ENCODE measurements at places on chromosomes 1 and 21.

- no peak for DNase-seq
Measured at GRCh38 chr1:23537296-23537973, 6.4 kb upstream of the E2F2 start.

DNA sequence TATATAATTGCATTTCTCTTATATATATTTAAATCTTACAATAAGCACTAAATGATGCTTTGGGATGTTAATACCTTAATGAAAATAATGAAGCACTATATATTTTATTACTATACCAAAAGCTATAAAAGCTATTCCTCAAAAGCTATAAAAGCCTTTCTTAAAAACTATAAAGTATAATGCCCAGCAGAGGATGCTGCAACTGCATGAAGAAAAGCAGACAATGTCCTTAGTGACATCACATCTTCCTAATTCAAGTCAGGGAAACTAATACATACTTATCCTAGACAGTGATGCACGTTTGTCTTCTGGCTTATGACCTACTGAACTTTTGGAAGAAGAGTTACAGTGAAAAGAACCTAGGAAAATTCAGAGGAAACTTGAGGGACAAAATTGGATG, 13.6 kb upstream of the C1orf185 start:
- DNase-seq: no peak

- DNase-seq: no peak
Measured at GRCh38 chr1:13642306-13643004, 57.5 kb upstream of the PRDM2 start.

DNA sequence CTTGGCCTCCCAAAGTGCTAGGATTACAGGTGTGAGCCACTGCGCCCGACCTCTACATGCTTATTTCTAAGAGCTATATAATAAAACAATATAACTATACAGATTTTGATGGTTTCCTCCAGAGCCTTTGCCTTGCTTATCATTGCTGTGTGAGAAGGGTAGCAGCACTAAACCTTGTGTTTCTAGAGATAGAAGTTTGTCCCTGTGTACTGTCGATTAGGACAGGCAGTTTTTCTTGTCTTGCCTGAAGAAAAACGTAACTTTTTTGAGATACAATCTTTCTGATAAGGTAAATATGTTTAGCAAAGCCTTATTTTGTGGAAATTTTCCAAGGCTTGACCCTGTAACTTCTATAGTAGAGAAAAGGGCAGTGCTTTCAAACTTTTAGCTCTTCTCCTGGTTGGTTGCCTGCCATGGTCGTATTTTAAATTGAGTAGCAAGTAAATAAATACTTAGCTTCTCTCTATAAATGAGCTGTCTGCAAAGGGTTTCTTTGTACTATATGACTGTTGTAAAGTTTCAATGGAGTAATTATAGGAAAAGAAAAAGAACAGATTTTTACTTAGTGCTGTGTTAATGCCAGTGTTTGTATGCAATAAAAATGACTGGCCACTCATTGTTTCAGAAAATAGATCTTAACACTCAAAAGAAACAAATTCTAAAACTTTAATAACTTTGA, 86.4 kb upstream of the CACYBP start:
- DNase-seq: no peak

GRCh38 chr1:77762072-77762476, 2.4 kb upstream of the USP33 start:
- DNase-seq: no peak

DNA sequence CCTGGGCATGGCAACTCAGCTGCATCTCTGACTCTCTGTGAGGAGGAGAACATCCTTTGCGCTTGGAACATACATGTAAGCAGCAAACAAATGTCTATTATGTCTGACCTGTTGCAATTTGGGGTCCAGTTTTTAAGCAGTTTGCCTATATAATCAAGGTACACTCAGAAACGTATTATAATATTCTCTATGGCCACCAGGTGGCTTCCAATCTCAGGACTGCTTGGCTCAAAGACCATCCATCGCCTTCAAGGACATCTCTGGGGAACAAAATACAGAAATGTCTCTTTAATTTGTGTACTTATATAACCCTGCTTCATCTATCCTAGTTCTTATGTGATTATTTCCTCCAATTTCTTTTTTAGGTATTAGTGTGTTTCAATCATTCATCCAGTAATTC, 227.2 kb downstream of the OLFM3 start:
- no peak for DNase-seq

DNA sequence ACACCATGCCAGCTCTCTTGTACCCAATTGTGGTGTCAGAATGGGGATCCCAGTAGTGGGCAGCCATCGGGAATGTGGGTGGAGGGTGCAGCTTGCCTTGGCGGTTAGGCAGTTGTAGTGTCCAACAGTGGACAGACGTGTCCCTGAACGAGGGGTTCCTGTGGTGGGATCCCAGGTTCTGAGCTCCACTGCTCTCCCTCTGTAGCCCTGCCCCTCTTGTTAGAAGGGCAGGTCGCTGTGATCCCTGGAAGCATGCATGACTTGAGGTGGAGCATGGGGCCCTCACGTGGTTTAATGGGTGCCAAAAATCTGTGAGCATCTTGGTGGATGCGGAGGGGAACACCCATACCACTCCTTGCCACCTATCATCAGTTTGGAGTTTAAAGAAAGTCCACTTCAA, 4.3 kb downstream of the GALNT2 start:
- DNase-seq: no peak

DNA sequence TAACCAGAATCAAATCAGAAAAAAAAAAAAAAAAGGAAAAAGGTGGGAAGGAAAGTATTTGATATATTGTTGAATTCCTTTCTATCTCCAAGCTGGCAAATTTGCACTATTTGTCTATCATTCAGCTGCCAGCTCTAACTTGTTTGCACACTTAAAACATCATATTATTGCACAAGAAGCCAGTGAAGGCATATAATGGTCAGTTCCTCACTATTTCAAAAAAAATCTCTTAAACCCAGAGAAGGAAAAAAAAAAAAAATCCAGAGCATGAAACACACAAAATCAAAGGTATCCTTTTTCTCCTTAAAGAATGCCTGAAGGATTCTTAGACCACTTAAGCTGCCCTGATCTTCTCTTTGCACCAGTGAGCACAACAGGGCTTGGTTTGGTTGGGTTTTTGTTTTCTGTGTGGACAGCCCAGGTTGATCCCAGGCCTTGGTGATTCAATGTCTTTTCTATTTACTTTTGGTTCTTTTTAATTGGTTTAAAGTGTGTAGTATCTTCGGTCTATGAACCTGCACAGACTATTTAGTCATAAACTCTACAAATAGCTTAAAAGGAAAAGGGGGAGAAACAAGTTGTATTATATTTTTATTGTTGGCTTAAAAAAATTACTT, 40.2 kb downstream of the DUSP10 start:
- DNase-seq: no peak

DNA sequence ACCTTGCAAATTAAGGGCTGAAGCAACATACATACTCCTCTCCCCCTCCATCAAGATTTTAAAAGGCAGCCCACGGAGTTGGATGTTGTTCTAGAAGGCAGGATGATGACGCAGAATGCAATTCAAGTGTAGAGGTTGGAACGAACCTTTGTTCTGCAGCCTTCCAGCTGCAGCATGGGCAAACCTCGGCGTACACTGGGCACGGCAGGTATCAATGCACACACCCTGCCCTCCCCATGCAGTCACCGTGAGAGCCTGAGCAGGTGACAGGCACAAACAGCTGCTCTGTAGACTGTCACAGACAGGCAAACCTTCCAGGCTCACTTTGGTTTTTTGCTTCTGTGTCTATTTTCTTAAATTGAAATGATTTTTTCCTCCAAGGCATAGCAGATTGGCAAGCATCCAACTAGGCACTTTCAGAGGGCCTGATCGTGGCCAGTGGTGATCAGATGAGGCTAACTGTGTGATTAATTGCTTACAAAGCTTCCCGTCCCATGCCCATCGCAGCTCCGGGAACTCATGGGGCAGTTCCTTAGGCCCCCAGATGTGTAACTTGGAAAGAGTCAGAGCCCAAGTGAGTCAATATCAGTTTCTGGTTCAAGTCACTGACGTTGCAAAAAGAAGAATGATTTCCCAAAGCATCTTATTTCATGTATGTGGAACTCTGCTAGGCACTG, 82.3 kb downstream of the ITPKB start:
- DNase-seq: no peak

GRCh38 chr1:198955085-198955484, 316.2 kb downstream of the PTPRC start:
- no peak for DNase-seq

DNA sequence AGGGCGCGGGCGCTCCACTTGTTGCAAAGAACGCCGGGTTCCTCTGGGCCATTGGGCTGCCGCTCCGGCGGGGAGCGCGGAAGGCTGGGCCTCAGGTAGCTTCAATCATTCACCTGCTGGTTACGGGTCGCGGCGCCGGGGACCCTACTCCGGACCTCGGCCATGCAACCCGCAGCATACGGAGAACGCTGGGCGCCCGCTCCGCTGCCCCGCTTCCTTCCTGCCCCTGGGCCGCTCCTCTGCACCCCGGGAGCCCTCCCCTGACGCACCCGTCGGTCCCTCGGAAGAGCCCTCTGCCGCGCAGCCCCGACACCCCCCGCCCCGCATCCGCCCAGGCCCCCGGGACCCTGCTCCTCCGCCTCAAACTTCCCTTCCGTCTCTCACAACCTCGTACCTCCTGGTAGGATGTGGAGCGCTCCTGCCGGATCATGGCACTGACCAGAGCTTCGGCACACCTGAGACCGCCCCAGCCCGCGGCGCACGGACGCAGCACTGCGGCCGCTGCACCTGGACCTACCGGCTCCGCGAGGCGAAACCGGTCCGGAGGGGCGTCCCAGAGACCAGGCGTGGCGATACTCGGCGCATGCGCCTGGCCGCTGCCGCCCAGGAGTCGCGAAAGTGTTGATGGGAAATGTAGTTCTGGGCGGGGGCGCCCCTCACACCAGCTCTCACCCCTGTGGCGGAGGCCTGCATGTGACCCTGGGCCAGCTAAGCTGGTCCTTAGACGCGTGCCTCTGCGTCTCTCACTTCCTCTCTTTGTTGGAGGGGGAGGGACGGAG, at the start of gene PACC1:
TSS of gene PACC1 (minus strand) at position 559 of the 779 bp plus-strand sequence. CDS start at position 430, 129 bp downstream.
- DNase-seq: peak; percentile 87

DNA sequence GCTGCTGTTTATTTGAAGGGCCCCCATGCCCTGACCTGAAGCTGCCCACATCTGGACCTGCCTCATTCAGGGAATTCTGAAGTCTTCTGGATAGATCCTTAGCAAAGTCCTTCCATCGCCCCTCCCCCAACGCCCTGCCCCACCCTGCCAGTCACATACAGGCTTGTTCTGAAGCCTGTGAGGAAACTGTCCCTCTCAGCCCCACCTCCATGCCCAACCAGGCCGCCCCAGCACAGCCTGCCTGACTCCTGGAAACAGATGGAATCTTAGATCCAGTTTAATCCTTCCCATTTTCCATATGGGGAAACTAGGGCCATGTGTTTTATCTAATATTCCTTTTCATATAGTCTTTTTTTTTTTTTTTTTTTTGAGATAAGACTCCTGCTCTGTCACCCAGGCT, 44.5 kb upstream of the GPR37L1 start:
- no peak for DNase-seq

DNA sequence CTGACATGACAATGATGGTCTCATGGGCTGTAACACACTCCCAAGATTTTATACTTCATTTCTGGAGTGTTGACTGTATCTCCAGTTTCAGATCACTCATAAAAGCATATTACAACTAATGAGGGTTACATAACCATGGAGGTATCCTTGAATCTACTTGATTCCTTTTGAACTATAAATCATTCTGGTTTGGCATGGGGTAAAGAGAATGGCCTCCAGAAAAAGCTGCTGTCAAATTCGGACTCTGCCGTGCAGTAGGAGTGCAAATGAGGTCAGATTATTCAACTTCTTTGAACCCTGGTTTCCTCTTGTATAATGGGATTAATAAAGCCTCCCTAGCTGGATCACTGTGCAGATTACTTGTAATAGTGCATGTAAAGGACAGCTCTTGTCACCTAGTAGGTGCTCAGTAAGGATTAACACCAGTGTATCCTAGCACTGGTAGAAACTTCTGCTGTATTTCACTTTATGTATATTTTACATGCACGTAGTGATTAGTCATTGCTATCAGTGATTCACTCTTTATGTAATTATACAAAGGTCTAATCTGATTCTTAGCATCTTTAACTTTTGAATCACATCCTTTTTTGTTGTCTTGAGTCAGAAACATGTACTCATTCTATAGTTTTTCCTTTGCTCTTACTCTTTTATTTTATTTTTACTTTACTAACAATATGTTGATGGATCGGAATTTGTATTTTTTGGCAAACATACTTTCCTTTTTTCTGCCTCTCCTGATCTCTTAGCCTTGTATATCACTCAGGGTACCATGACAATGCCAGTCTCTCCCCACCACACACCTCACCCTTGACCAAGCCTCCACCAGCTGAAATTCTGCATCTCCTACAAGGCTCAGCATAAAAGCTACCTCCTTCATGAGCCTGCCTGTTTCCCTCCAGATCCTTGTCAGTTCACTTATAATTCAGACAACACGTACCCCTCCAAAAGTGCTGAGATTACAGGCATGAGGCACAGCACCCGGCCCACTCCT, 3.2 kb downstream of the LRRC8C start:
- no peak for DNase-seq

DNA sequence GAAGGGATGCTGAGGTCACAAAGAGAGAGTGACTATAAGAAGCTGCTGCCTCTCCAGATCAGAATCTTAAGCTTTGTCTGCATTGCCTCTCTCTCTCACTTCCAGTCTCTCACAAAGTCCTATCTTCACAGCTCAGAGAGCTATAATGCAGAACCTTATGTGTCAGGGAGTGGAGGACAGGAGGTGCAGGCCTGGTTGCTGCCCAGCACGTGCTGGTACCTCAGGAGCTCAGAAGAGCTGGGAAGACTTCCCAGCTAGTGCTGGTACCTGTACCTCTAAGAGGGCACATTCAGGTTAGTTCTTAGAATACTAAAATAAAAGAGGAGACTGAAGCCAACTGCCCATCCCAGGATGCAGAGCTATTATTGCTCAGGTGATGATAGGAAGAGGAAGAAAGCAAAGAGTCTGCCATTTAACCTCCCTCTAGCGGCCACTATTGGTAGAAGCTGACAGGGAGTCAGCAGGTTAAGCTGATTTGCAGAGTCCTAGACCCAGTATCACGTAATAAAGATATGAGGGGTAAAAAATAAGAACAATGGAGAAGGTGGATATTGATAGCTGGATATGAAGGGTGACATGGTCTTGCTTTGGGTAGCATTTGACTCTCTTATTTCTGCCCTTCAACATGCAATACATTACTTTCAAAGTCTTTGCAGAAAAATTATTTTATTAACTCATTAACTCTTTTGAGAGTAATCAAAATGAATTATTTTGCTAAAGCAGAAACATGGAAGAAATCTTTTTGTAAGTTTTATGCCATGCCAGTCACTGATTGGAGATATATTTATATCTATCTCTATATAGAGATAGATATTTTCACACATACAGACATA, 138.1 kb upstream of the HMCN1 start:
- peak; percentile 49 for DNase-seq

GRCh38 chr1:159900086-159900680, at the start of gene CFAP45:
TSS of gene CFAP45 (minus strand) at chr1:159900165. CDS start at chr1:159900098, 67 bp downstream.
- DNase-seq: no peak

- DNase-seq: peak; percentile 7
Measured at GRCh38 chr1:19341201-19342061, 29.3 kb downstream of the SLC66A1 start.
